CD4-positive, alpha-beta memory T cell (primary cell): ENCODE measurements at places on chromosomes 11 and 22. TPM values are rescaled to one million over a fixed set of nuclear protein-coding genes. Genes with fewer than 3 reads are reported as not detected.

GRCh38 chr11:119567688-119568582 lies 145.0 kb upstream of the THY1 start:
- DNase-seq, result no peak

Gene OR4C13
- polyA plus RNA-seq, result not detected

- DNase-seq, result no peak
These were observed 119.1 kb downstream of the TBC1D22A start for GRCh38 chr22:46881373-46882118.

DNA sequence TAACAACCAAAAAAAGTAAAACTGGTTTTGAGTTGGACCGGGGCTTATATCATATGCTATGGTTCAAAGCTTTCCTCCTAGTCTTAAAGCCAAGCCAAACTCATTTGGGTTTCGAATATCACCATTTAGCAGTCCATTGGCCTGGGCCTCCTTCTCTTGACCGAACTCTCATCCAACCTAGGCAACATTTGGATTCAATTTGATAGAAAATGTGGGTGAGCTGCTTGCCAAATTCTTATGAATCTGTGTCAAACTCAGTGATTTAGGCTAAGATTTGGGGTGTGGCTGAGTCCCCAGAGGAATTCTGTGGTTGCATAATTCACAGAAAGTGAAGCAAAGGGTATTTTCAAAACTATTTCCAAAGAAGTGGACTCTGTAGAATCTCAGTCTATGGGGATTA lies 83.7 kb downstream of the BLID start:
- DNase-seq, result no peak

DNA sequence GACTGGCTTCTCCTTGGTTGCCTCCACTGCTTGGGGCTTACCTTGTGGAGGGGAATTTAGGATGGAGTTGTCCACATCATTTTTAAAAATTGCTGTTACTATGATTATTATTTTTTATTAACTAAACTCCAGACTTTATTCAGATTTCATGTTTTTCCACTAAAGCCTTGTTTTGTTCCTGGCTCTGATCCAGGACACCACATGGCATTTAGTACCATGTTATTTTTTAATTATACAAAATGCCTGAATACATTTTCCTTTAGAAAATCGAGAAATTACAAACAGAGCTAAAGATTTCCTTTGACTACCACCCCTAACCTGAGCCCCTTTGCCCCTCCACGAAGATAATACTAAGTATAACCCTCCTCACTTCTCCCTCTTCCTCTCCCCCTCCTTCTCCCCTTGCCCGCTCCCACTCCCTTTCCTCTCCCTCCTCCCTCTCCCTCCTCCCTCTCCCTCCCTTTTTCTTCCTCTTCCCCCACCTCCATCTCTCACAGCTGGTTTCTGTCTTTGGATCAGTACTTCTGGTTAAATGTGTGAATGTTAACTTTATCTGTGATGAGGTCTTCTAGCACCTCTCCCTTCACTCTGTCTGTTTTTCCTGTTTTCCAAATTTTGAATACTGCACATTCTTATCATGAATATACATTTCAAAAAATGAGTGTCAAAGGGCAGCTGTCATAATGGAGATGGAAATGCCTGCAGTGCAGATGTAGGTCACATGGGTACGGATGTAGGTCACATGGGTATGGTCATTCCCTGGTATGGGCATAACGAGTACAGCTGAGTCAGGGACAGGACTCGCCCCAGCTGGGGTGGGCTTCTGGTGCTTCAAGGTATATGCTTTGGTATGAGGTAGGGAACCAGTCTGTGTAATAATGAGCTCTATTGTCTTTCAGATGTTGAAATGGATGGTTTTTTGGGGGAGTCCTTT lies 54.4 kb upstream of the OR4B1 start:
- DNase-seq, result no peak

GRCh38 chr22:41367680-41368542 lies 13.8 kb upstream of the TEF start:
- DNase-seq, result no peak

- no peak for DNase-seq
These were observed 12.5 kb downstream of the PATZ1 start for GRCh38 chr22:31333641-31334040.

DNA sequence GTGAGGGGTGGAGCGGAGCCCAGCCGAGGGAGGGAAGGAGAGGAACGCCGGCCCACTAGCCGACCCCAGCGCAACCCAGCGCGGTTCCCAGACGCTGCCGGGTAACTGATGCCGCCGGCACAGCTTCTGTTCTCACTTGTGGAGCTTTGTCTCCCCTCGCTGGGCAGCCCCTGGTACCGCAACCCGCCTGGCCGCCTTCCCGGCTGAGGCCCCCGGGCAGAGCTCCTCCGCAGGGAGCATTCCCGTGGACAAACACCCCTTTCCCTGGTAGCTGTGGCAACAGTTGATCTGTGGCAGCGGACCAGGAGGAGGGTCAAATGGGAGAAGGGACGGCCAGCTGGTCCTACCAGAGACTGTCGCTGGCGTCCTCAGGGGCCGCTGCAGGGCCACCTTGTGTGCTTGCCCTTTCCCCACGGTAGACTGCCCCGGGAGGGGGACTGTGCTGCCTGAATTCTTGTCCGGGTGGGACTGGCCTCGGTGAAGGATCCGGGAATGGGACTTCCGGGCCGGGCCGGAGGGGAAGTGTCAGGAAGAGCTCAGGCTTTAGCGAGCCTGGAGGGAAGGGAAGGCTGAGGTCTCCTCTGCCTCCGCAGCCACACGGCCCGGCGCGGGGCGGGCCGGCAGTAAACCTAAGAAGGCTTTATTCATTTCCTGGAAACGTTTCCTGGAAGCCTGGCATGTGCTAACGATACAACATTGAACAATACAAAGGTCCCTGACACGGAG lies 468.0 kb downstream of the OPCML start:
- DNase-seq, result no peak

- no peak for DNase-seq
These were observed 68.2 kb downstream of the BBOX1 start for GRCh38 chr11:27108809-27109208.

- no peak for DNase-seq
These were observed 18.9 kb downstream of the SHISAL1 start for GRCh38 chr22:44293876-44294275.

Gene SLC22A8
- polyA plus RNA-seq, result not detected

GRCh38 chr22:49048591-49048990 lies 779.1 kb downstream of the BRD1 start:
- DNase-seq, result no peak

DNA sequence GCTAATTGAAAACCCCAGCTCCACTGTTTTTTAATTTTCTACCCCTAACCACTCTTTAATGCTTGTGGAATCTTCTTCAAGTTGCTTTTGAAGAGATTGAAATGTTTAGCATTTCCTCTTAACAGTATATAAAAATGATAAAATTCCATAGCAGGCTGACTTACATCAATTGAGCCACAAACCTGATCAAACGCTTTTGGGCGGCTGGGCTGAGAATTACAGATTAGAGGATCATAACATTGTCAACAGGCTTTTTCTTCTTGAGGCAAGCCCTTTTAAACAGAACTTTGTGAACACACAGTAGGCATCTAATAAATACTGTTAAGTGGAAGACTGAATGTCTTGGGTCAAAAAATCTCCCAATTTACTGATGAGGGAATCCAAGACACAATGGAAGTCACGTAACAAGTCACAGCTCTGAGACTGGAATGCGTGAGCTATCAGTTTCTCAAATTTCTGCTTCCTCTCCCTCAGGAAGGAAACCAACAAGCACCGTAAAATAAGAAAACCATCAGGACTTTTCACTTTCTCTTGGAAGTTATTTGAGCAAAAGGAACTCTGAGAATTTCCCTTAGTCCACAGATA lies 50.0 kb upstream of the CCDC89 start:
- DNase-seq, result no peak

DNA sequence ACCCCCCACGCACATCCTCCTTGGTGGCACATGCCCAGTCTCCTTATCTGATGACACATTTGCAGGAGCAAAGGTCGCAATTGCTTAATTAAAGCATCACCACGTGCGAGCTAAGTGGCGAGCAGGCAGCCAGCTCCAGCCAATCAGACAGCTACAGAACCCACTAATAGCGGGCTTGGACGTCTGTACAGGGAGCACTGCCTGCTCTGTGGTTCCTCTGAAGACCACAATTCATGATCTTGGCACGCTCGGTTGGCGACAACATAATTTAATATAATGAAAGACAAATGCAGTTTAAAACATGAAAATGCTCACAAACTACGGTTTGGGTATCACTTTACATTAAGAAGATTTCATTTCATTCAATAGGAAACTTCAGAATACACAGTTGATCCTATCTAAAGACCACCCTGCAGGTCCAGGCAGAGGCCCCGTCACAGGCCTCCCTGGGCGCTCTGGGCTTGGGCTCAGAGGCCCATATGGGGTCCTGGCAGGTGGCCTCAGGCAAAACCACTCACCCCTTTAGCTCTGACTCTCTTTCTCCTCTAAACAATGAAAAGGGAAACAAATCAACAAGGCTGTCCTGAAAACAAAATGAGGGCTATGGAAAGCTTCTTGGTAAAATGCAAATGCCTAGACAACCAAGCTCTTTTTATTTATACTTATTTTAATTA lies 10.4 kb downstream of the PACSIN2 start:
- DNase-seq, result no peak

Gene KDM4D
- 0.21 TPM for polyA plus RNA-seq

DNA sequence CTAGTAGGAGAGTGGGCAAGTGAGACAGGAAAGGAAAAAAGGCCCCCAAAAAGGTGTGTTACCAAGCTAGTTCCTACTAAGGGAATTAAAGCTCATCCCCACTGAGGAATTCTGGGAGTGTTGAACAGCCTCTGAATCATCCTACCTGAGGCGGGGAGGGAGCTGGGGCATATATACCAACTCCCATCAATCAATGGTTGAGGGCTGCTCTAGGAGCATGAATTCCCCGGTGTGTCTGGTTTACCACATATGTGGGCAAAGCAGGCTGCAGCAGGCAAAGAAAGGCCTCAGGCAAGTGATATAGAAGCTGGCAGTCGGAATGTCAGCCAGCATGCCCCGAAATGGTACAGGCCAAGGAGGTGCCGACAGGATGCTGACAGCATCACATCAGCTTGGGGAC lies 23.6 kb upstream of the CDON start:
- DNase-seq, result no peak

DNA sequence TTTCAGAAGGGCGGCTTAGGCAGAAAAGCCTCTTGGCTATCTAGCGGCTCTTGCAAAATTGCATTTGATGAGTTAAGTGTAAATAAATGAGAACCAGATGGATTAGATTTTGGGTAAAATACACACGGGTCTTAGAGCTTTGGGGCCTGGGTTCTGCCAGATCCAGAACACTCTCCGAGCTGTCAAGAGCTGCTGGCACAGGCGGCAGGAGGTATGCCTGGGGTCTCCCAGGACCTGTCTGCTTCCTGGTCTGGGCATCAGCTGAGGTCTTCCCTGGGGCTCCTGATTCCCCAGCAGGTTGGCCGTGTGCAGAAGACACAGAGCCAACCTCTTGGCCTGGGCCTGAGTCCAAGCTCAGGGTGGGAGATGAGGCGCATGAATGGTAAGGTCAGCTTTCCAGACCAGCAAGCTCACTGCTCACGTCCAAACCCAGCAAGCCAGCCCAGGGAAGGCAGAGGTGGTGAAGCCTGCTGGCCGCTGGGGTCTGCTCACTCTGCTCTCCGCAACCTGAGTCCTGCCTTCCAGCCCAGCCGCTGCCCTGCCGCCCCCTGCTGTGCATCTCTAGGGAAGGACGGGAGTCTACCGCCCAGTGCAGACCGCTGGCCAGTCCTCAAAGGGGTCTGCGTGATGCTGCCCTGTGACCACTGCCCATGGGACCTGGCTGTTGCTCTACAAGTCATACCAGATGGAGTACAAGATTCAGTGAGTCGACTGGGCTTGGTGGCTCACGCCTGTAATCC lies 44.9 kb downstream of the SCUBE1 start:
- DNase-seq, result no peak

- no peak for DNase-seq
These were observed 414.0 kb downstream of the MN1 start for GRCh38 chr22:27387561-27387960.

DNA sequence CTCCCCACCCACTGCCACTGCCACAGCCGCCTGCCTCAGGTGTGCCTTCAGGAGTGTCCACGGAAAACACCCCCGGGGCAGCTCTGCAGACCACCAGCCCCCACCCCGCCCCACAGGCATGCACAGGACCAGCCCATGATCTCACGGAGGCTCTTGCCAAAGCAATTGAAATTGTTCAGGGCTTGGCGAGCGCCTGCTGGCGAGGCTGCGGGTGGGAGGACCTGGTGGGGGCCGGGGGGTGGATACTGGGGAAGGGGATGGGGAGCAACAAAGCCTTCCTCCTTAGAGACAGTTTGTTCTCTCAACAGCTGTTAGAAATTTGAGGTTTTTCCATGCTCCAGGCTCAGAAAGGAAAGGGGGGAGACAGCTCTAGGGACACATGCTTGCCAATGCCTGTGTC lies 274.7 kb downstream of the MN1 start:
- no peak for DNase-seq

Gene AIFM3
- not detected for polyA plus RNA-seq

- DNase-seq, result no peak
These were observed 82.4 kb downstream of the ME3 start for GRCh38 chr11:86589856-86590589.

GRCh38 chr11:5007561-5007960 lies 12.9 kb downstream of the OR51L1 start:
- DNase-seq, result no peak

GRCh38 chr22:30245181-30245984 lies 1.2 kb downstream of the LIF start:
- no peak for DNase-seq

- DNase-seq, result no peak
These were observed 84.2 kb downstream of the CELSR1 start for GRCh38 chr22:46453006-46453828.

- peak; percentile 30 for DNase-seq
These were observed 7.1 kb downstream of the PRPF19 start for GRCh38 chr11:60899046-60899936.

Gene GSTT2B
- polyA plus RNA-seq, result not detected

DNA sequence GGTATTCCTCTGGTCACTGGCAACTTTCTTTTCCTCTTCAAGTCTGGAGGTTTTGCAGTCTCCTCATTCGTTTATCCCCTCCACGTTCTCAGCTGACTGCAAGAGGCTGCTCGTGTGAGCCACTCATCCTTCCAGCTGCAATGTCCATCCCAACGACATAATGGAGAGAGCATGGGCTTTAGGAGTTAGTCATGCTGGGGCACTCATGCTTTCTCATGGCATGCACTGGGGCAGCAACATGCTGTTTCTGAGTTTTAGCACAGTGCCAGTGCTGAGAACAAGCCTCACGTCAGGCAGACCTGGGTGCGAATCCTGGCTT lies 7.1 kb downstream of the DCPS start:
- no peak for DNase-seq

Gene TSSK2
- polyA plus RNA-seq, result not detected

Gene PICK1
- polyA plus RNA-seq, result 6.5 TPM

Gene A4GALT
- not detected for polyA plus RNA-seq

Gene CCDC73
- polyA plus RNA-seq, result not detected

GRCh38 chr11:84906995-84907394 lies 720.1 kb downstream of the DLG2 start:
- DNase-seq, result no peak

DNA sequence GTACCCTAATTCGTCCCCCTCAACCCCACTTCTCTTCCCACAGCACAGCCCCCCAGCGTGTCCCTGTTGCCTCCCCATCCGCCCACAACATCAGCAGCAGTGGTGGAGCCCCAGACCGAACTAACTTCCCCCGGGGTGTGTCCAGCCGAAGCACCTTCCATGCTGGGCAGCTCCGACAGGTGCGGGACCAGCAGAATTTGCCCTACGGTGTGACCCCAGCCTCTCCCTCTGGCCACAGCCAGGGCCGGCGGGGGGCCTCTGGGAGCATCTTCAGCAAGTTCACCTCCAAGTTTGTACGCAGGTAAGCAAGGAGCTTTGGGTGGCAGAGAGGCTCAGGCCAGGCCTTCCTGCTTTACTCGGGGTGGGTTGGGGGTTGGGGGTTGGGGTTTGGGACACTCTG lies 12.2 kb downstream of the RCOR2 start:
- no peak for DNase-seq

- no peak for DNase-seq
These were observed 427.9 kb upstream of the CCDC179 start for GRCh38 chr11:23288003-23288783.
